ENCODE measurements at places on chromosomes 1 and 21. TPM values are rescaled to one million over a fixed set of nuclear protein-coding genes. Genes with fewer than 3 reads are reported as not detected.

GART gene
- polyA plus RNA-seq: 92.6 TPM

ZNF593OS gene
- 1.4 TPM for polyA plus RNA-seq

TENT5C gene
- polyA plus RNA-seq: 2.9 TPM

MIXL1 gene
- polyA plus RNA-seq: 0.23 TPM

SORT1 gene
- polyA plus RNA-seq: 66.4 TPM

NUF2 gene
- 45.3 TPM for polyA plus RNA-seq

FCRL1 gene
- 0.05 TPM for polyA plus RNA-seq

AMPD1 gene
- polyA plus RNA-seq: not detected

CORT gene
- polyA plus RNA-seq: 2.6 TPM

PLA2G2D gene
- polyA plus RNA-seq: 0.08 TPM

VHLL gene
- not detected for polyA plus RNA-seq

SLC27A3 gene
- polyA plus RNA-seq: 40.7 TPM

- DNase-seq: no peak
Measured at GRCh38 chr1:245751726-245752470, 597.1 kb downstream of the KIF26B start.

DNA sequence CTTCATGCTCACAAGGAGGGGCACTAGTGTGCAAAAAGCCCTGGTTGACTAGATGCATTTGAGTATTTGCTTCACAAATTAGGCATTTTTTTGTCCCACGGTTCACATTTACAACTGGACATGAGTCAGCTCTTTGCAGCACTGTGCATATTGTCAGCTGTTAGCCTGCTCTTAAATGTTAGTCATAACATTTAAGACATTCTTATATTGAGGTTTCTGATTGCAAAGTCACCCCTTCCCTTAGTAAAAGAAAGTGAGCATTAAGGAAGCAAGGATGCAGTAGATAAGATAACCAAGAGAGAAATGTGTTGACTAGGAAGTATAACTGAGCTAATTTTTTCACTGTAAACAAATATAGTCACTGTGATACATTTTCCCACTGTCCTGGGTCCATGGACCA is 132.6 kb upstream of the CTTNBP2NL start:
- DNase-seq: no peak

GRCh38 chr1:53502641-53503432 is 43.6 kb downstream of the DMRTB1 start:
- DNase-seq: no peak

DNA sequence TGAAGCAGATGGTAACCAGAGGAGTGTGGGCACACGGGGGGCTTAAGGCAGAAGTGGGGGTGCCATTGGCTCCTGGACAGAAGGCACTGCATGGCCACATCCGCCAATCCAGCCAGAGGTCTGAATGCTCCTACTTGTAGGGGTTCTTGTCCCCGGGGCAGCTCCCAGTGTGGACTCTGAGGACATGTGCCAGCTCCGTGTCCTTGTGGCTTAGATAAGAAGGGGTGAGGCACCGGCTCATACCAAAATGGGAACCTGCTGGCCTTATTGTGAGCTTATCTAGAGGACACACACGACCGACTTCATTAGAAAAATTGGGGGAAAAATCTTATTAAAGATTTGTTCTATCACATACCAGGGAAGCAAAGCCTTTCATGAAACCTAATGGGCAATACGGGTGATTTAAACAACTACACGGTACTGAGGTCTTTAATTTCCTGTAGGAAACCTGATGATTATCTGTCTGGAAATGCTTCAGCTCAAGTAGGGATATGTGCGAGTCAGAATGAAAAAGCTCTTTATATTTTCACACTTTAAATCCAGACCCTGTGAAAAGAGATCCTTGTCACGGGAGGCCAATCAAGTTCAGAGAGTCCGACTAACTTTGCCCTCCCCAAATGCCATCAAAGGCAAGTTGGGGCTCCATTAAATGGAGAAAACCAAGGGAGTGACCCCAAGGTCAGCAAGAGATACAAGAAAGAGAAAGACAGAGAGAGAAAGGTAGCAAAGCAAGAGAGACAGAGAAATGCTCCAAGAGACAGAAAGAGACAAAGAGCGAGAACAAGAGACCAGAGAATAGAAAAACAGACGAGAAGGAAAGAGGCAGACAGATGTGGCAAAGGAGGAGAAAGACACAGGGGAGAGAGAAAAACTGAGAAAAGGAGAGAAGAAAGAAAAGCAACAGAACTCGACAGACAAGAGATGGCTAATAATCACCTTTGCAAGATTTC is 14.1 kb upstream of the KCNN3 start:
- no peak for DNase-seq

GRCh38 chr1:109796484-109797302 is 33.0 kb upstream of the EPS8L3 start:
- DNase-seq: no peak

- no peak for DNase-seq
Measured at GRCh38 chr1:235030919-235031596, 97.6 kb downstream of the TOMM20 start.

DNA sequence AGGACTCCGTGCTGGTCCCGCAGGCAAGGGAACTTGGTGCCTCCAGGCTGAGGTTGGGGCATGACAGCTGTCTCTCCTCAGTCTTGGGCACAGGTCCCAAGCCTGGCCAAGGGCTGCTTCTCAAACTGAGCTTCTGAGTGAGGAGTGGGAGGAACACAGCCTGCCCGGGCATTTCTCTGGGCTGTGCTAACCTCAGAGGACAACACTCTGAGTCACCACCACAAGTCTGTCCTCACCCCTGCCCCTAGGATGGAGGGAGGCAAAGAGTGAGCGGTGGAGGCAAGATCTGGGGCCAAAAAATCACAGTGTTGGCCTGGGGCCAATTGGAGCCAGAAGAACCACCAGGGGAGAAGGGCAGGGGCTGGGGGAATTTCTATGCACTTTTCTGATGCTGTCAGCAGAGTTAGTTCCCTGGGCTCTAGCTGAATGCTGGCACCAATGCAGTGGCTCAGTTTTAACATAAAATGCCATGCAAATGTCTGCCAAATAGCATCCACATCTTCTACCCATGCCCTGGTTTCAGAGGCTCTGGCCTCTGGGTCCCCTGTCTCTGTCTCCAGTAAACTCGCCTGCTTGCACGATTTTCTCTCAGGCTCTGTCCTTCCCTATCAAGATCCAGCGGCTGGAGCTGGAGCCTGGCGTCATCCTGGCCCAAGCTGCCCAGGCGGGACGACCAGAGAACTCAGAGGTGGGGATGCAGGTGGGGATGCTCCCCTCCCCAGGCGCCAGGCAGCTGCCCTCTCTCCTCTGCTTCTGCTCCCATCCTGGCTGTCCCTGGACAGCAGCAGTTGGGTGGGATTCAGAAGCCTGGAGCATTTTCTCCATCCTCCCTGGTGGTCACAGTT is 11.0 kb upstream of the CDK18 start:
- DNase-seq: no peak

GRCh38 chr1:25064465-25065240 is 134.6 kb upstream of the RUNX3 start:
- no peak for DNase-seq

- DNase-seq: no peak
Measured at GRCh38 chr1:43851561-43852338, 81.9 kb upstream of the ARTN start.

- no peak for DNase-seq
Measured at GRCh38 chr1:111733183-111733991, 5.8 kb downstream of the INKA2 start.

DNA sequence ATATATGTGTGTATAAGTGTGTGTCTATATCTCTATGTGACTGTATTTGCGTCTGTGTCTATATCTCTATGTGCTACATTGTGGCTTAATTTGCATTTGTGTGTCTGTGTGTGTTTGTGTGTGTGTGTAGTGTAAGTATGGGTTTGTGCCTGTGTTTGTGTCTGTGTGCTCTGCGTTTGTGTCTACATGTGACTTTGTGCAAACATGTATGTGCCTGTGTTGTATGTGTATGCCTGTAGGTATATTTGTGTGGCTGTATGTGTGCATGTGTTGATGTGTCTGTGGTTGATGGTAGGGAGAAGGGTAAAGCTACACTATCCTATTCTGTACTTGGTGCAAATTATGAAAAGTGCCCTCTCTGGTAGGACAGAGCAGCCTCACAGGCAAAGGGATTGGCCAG is 7.3 kb upstream of the FGGY start:
- no peak for DNase-seq

DNA sequence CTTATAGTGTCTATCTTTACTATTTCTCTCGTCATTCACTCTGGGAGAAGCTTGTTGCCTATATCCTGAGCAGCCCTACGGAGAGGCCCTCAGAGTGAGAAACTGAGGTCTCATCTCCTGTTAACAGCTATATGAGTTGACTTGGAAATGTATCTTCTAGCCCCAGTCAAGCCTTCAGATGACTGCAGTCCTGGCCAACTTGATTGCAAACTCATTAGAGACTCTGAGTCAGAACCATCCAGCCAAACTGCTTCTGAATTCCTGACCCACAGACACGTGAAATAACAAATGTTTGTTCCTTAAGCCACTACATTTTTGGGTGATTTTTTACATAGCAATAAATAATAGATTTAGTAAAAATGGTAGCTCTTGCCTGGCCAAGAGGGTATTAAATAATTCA is 3.9 kb upstream of the ZBED6 start:
- DNase-seq: no peak

- DNase-seq: no peak
Measured at GRCh38 chr1:210882414-210883221, 251.3 kb downstream of the KCNH1 start.

GRCh38 chr1:67726224-67726623 is 41.2 kb downstream of the GADD45A start:
- no peak for DNase-seq

DNA sequence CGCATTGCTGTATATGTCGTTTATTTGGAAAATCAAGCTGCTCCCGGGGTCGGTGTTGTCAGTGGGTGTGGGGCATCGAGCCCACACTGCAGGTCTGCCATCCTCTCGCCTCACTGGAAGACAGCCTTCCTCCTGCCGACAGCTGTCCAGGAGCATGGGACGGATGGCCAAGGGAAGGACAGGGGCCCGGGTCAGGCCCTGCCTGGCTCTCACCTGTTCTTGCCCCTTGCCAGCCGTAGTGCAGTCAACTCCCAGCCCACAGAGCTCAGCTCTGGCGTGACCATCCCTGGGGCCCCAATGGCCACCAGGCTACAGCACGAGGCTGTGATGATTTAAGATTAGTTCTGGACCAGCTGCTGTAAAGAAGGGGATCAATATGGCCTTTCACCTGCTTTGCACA is 86.9 kb upstream of the ACTL8 start:
- DNase-seq: no peak

GRCh38 chr1:239293350-239294110 is 92.8 kb upstream of the CHRM3 start:
- no peak for DNase-seq

- no peak for DNase-seq
Measured at GRCh38 chr1:153000294-153000693, 1.3 kb upstream of the SPRR3 start.

DNA sequence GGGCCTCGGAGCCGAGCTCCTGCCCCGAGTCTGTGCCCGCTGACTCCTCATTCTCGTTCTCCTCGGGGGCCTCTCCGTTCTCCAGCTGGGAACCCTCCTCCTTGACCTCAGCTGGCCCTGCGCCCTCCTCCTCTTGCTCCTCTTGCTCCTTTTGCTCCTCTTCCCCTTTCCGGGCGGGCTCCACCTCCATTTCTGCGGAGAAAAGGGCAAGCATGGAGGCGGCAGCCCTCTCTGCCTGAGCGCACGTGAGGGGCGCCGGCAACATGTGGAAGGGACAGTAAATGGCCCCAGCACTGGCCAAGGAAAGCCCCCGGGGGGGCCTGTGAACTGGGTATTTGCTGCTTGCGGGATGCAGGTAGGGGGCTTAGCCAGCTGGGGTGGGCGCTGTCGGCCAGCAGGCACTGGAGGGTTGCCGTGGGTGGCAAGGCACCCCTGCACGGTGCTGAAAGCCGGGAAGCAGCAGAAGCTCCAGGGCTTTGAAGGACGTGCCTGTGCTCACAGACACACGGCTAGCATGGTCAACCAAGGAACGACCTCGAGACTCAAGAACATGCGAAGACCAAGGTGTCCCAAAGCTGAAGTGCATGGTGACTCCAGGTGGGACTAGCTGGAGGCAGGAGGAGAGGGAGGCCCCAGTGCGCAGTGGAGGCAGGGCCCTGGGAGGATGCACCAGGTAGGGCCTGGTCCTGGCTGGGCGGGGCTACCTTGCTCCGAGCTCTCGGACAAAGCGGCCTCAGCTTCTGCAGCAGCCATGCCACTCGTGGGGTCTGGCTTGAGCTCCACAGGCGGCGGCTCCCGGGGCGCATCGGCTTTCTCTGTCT is 30.7 kb downstream of the ZBTB17 start:
- no peak for DNase-seq

GRCh38 chr21:44950351-44950750 is 10.5 kb downstream of the SLX9 start:
- DNase-seq: no peak

GRCh38 chr1:55064861-55065263 is 25.5 kb downstream of the PCSK9 start:
- no peak for DNase-seq

- DNase-seq: no peak
Measured at GRCh38 chr1:165897326-165898303, 70.2 kb downstream of the UCK2 start.

GRCh38 chr21:25881524-25882376 is 147.0 kb downstream of the GABPA start:
- peak; percentile 70 for DNase-seq

- DNase-seq: peak; percentile 36
Measured at GRCh38 chr1:53982034-53982762, 35.8 kb downstream of the LDLRAD1 start.

DNA sequence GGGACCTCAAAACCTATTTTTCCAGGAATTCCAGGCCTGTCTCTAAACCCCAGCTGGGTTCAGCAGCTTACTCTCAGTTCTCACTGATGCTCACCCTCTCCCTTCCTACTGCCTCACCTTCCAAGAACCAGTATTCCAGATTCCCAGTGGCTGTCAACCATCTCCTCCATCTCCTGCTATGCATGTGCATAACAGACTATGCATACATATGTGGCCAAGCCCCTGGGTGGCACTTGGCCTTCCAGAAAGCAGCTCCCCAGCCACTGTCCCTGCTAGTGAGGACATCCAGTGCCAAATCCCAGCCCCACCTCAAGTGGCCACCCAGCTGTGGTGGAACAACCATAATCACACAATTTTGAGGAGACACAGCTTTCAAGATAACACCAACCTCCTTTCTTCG is 475.7 kb upstream of the PKN2 start:
- DNase-seq: no peak

DNA sequence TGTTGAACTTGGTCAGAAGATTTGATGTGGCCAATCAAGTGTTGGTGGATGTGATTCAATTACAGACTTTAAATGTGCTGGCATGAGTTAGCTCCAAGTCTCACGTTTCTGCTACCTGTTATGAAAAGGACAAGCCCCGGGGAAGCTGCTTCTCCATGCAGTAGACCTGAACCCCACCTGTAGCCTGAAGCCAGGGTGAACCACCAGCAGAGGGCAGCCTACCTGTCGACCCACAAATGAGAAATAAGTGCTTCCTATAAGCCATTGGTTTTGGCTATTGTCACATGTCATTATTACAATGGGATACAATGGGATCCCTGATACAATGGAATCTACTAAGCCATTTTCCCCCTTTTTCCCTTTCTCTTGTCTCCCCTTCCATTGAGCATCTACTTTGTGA is 230.2 kb downstream of the PRDM2 start:
- DNase-seq: no peak

DNA sequence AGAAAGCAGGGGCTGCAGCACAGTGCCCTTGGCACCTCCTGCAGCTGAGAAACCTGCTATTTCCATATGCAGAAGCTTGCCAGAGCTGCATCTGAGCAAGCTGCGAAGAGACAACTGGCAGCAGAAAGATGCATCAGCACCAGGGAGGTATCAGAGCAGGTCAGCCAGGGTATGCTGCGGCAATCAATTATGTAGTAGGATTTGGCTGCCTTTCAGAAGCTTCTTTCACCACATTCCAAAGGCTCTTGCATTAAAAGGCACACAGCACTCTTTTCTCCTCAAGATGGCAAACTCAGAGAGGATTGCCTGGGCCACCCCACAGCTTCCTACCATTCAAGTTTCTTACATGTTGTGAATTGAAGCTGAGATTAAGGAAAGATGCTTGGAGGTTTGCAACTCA is 47.6 kb upstream of the RAP1A start:
- no peak for DNase-seq
